Kidney (tissue), 22 donors: ENCODE measurements at places on chromosomes 13 and 19. TPM values are rescaled to one million over a fixed set of nuclear protein-coding genes. Genes with fewer than 3 reads are reported as not detected.

- no peaks in the 10 kb centered on the region for H3K36me3 ChIP-seq
- peak overlapping the region; percentile 81 for H3K4me3 ChIP-seq
- no peak for DNase-seq
- peaks cover 2% of the 10 kb centered on the region for H3K27me3 ChIP-seq
- H3K4me1 ChIP-seq, result peaks cover 10% of the 10 kb centered on the region
- peak overlapping the region; percentile 63 for H3K27ac ChIP-seq
Observed at GRCh38 chr19:43464134-43464775, 1.2 kb downstream of the LYPD3 start.

DNA sequence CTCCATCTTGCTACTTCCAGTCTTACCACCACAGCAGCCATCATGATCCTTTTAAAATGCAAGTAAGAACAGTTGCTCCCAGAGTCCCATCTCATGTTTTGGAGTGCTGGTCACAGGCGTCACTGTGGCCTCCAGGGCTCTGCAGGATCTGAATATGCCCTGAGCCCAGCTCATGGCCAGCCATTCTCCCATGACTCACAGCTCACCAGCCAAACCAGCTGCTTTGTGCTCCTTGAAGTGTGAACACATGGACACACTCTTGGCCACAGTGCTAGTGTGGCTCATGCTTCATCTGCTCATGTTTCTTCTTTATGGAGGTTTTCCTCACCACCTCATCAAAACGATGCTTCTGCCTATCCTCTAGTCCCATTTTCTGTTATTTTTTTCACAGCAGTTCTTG lies 466.5 kb downstream of the UQCRFS1 start:
- no peak overlapping the region for H3K4me3 ChIP-seq
- DNase-seq, result no peak
- H3K4me1 ChIP-seq, result no peaks in the 10 kb centered on the region

CBY2 gene
- total RNA-seq, result 0.22 TPM

ZNF600 gene
- 9.4 TPM for total RNA-seq

- no peaks in the 10 kb centered on the region for H3K27me3 ChIP-seq
- H3K36me3 ChIP-seq, result no peaks in the 10 kb centered on the region
- H3K4me1 ChIP-seq, result no peaks in the 10 kb centered on the region
Observed at GRCh38 chr19:1947651-1948209, 6.8 kb downstream of the CSNK1G2 start.

CACTIN gene
- 23.9 TPM for total RNA-seq

DNA sequence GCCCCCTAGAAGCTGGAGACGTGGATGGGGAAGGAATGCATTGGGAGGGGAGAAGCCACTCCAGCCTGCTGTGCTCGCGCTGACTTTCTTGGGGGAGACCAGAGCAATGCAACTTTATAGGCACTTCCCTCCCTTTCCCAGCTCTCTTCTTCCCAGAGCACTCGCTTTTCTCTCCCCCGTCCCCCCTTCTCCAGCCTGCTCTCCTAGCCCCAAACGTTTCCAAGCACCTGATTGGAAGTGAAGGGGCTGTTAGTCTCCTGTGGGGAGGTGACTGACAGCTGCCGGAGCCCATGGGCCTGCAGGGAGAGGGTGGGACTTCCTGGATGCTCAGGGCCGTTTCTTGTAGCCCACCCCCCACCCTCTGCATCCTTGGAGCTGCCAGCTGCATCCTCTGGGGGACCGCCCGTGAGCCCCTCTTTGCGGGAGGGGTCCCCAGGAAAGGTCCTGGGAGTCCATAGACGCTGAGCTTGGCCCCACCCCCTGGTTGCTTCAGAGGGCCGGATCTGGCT lies 2.5 kb downstream of the HDGFL2 start:
- H3K4me3 ChIP-seq, result peak overlapping the region; percentile 60
- no peak overlapping the region for H3K27ac ChIP-seq
- H3K27me3 ChIP-seq, result no peaks in the 10 kb centered on the region
- H3K36me3 ChIP-seq, result no peaks in the 10 kb centered on the region
- H3K4me1 ChIP-seq, result no peaks in the 10 kb centered on the region

DNA sequence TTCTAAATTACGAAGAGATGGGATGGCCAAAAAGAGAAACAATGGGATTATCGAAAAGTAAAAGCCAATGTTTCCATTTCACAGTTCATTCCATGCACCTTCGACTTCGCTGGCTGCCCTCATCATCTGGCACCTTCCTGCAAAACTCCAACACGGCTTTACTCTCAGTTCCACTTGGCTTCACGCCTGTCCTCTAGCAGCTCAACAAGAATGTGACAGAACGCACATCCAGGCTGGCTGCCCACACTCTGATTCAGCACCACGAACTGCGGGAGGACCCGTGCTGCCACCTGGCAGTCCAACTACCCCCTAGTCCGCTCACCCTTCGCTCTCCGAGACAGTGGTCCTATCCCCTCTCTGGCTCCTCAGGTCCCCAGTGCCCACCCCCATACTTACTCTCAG lies 11.7 kb downstream of the ATP7B start:
- H3K4me1 ChIP-seq, result peaks cover 27% of the 10 kb centered on the region
- no peaks in the 10 kb centered on the region for H3K36me3 ChIP-seq
- peak overlapping the region; percentile 46 for H3K4me3 ChIP-seq
- H3K27ac ChIP-seq, result peak overlapping the region; percentile 48
- peak; percentile 64 for DNase-seq

- H3K4me3 ChIP-seq, result no peak overlapping the region
- no peaks in the 10 kb centered on the region for H3K36me3 ChIP-seq
Observed at GRCh38 chr13:43232873-43233265, 209.5 kb downstream of the DNAJC15 start.

- H3K36me3 ChIP-seq, result no peaks in the 10 kb centered on the region
- no peak overlapping the region for H3K27ac ChIP-seq
- DNase-seq, result peak; percentile 84
- H3K27me3 ChIP-seq, result no peaks in the 10 kb centered on the region
Observed at GRCh38 chr19:54231077-54231931, 8.5 kb upstream of the LILRB3 start.

DNA sequence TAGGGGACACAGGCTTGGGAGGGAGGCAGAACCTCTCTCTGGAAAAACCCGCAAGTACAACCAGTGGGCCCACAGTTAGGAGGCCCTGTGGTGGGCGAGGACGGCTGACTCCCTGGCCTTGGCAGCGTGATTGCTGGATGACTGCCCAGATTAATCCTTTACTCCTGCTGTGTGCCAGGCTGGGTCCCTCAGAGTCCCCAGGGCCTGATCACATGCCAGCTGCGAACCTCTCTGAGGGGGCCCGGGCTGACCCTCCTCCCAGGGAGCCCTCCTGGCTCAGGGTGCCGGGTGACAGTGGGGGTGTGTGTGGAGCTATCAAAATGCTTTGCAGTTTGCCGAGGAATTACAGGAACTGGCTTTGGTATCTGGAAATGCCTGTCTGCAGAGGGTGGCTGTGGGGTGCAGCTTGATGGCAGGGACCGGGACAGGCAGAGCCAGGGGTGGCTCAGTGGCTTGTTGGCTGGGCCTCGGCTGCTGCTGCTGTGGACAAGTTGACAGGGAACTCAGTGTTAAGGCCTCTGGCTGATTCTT lies 48.9 kb downstream of the DNM2 start:
- no peak for DNase-seq
- H3K4me1 ChIP-seq, result peaks cover 85% of the 10 kb centered on the region
- H3K27ac ChIP-seq, result peak overlapping the region; percentile 93
